NCI-H1092 (cell line): ENCODE measurements at places on chromosomes 11 and 22.

GRCh38 chr11:17544181-17544622, at the start of gene USH1C:
Gene USH1C, minus strand, starts transcription at chr11:17544416. Its CDS starts 109 bp downstream, at chr11:17544307.
- DNase-seq: no peak

- no peak for DNase-seq
Measured at GRCh38 chr11:85955531-85955930, 100.3 kb downstream of the CCDC83 start.

DNA sequence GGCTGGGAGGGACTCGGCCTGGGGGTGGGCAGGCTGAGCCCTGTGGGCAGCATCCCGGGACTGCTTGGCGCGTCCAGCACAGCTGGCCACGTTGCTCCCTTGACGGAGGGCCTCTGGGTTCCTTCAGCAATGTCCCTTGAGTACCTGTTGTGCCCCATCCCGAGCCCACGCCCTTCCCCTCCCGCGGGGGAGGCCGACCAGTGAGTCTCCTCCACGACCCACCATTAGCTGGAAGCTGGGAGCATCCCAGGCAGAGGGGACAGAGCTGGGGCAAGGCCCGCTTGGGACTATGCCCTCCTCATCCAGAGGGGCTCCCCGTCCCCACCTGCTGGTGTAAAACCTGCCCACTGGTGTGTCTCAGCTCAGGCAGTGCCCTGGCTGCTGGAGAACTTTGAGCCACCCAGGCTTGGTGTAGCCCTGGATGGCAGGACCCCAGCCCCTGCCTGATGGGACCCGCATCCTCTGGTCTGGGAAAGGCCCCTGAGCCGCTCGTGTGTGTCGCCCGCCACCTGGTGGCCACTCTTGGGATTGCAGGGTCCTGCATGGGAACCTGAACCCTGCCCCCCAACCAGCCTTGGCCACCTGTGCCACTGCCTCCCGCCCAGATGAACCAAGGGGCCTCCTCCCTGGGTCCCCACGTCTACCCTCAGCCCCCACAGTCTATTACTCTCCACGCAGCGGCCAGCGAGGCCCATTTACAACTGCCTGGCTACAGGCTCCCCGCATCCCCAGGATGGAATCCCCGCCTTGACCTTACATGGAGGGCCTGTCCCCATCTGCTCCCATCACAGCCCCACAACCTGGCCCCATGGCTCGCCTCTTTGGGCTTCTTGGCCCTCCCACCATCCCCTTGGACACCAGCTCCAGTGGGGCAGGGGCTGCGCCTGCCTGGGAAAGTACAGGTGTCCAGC, 16.6 kb upstream of the ARHGAP8 start:
- DNase-seq: no peak

DNA sequence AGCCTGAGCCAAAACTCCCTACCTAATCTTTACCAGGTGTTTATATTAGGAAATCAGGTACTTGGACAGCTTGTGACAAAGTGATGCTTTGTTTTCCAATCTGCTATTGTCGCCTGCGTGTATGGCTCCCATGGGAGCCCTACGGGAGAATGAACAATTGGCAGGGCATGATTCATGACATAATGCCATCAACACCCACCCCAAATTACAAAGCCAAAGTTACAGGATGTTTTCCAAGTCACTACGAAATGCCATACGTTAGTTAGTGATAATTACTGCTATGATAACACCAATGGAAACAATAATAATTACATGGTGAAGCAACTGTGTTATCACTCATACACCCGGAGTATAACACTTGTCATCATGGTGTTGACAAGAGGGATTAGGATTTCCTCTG, 226.4 kb downstream of the FAM181B start:
- no peak for DNase-seq

- DNase-seq: no peak
Measured at GRCh38 chr11:2924381-2924780, 4.8 kb downstream of the PHLDA2 start.

DNA sequence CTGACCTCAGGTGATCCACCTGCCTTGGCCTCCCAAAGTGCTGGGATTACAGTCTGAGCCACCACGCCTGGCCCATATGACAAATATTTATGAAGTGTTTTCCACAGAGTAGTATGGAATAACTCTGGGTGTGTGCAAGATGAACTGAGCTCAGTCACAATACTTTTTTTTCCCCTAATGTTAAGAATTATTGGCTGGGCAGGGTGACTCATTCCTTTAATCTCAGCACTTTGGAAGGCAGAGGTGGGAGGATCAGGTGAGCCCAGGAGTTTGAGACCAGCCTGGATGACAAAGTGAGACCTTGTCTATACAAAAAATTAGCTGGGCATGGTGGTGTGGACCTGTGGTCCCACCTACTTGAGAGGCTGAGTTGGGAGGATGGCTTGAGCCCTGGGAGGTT, 6.4 kb downstream of the PTPRJ start:
- DNase-seq: no peak

DNA sequence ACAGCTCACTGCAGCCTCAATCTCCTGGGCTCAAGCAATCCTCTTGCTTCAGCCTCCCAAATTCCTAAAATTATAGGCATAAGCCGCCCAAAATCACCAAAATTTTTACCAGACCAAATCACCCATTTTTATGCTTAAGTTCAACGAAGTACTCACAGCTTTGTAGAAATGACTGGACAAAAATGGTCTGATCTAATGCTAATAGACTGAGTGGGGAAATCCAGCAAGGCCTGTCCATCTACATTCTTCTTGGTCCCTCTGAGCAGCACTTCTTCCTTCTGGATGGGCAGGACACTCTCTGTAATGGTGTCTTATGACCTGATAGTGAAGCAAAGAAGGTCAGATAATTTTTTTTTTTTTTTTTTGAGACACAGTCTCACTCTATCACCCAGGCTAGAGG, 18.7 kb upstream of the OR6X1 start:
- DNase-seq: no peak

DNA sequence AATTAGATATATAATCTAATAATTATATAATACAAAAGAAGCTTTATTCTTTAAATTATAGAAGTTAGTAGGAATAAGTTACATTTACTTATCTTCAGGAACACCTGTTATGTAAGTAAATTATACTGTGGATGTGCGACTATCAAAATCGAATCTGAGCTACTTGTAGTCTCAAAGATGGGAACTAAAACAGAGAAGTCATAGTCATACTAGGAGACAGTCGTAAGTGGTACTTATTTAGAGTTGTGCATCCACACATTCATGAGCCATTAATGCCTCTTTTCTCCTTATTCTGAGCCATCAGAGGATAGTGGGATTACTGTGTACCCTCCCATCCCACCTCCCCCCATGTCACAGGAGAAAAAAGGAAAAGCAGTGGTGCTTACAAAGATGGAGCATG, 114.4 kb downstream of the CADM1 start:
- no peak for DNase-seq

- no peak for DNase-seq
Measured at GRCh38 chr11:32034680-32035079, 56.2 kb upstream of the RCN1 start.

GRCh38 chr11:71446942-71447688, 1.1 kb downstream of the DHCR7 start:
- DNase-seq: no peak

DNA sequence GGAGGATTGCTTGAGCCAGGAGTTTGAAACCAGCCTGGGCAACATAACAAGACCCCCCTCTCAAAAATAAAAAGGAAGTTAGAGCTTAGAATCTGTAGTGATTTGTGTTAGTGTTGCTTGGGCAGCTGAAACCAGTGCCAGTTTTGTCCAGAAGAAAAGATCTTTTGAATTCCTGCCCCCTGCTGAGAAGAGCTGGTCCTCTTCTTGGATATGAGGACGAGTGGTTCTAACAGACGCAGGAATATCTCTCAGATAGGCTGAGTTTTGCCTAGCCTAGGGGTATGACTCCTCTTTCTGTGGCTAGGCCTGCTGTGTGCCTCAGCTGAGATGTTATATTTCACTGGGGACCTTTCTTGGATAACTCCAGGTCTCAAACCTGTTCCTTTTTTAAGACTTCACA, 102.8 kb downstream of the STIM1 start:
- no peak for DNase-seq

GRCh38 chr11:118910309-118911112, 15.2 kb downstream of the BCL9L start:
- DNase-seq: no peak

DNA sequence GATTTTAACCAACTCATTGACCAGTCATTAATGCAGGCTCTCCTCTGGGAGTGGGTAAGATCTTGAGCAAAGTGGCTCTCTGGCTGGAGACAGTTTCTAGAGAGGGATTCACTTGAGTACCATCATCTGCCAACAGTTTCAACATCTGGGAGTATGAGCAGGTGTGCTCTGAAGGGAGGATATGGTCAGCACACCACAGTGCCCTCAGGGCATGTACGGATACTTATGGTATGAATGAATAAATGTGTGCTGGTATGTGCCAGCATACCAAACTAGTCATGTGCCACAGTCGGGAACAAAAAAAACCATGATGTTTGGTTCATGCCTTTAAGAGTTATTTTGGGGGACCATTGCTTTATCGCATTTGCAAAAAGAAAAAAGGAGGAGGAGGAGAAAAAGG, 1197.5 kb upstream of the TENM4 start:
- no peak for DNase-seq

GRCh38 chr11:70568035-70568813, 169.9 kb downstream of the CTTN start:
- no peak for DNase-seq

- no peak for DNase-seq
Measured at GRCh38 chr11:88352139-88352538, 14.6 kb upstream of the CTSC start.

DNA sequence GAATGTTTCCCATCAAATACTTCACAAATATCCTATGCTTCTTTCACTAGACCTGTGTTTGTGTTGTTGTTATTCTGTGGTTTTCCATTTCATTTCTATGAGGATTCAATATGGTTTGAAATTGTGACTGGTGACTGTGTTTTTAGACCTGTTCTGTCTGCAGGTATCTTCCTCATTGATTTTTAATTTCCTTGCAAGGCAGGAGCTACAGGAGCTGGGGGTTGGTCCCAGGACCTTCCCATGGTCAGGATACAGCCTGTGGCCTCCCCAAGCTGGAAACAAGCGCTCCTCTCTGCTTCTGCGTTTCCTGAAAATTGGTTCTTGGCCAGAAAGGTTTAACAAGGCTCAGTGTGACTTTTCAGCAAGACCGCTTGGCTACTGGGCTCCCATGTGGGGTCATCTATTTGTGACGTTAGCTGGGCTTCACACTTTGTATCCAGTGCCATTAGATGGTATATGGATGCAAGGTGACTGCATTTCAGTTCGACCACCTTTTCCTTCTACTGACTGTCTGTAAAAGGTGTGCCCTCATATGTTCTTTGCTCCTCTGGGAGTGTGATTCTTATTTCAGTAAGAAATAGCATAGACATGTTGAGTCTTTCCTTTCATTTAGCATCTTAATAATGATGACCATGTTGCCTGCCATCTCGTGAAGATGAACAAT, 21.5 kb downstream of the IGLL5 start:
- no peak for DNase-seq

DNA sequence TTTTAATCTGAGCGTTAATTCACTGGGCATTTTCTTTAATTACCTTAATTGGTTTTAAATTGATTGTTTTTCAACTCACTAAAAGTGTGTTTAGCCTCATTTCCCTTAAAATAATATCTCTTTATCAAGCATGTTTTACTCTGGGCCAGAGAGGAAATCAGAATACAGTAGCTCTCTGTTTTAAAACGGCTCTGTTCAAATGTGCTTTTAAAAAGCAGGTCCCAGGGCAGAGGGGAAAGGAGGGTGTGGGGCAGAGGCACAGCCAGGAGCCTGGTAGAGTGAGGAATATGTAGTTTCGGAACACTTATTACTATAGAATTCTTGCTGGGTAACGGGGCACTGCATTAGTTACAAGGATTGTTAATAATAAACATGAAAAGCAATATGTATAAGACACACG, 47.6 kb downstream of the FBXO7 start:
- DNase-seq: no peak

DNA sequence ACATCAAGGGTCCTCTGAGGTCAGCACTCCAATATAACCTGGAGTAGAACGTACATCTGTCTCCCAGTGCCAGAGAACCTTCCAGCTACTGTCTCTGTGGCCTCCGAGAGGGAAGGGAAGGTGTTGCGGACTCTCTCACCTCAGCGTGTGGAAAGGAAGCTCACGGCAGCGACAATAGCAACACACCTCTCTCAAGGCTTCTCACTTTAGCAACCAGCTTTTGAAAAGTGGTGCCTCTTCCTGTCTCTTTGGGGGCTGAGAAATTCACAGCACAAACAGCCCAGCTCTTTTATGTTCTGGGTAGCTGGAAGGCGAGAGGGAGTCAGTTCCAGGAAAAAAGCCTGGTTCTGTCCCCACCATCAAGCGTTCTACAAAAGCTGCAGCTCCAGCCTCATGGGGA, 156.9 kb upstream of the TBCEL start:
- no peak for DNase-seq

- no peak for DNase-seq
Measured at GRCh38 chr11:130128626-130129025, 31.0 kb upstream of the ST14 start.

GRCh38 chr11:72524711-72525110, 90.4 kb upstream of the CLPB start:
- no peak for DNase-seq

DNA sequence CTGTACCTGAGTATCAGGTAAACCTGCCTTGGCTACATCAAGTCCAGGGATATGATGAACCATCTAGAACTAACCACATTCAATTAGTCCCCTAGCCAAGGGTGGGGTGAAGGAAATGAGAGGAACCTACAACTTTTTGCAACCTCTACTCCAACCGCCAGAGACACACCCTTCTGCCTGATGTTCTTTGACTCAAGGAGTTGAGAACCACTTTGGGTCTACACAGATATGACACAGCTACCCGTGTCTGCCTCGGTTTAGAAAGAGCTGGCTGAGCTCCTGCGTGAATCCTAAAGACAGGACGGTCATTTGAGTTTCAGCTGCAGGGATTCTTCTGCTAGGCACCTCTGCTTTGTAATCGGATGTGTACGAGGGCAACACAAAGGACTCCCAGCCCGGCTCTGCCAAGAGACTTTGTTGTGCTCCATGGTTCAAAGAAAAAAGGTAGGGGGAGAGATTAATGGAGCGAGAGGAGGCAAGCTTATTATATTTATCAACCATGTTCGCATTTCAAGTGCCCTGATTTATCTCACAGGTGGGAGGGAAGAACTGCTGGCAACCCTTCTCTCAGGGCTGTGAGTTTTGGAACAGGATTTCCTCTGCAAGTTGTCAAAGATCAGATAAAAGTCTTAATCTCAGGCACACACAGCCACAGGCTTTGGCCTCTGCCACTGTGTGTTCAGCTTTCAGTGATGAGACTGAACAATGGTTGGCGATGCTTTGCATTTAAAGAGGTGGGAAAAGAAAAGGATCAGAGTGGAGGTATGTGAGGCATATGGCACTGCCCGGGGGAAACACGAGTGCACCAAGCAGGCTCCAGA, 35.1 kb downstream of the FLI1 start:
- DNase-seq: no peak

- no peak for DNase-seq
Measured at GRCh38 chr11:126337474-126338241, 17.8 kb upstream of the ST3GAL4 start.

DNA sequence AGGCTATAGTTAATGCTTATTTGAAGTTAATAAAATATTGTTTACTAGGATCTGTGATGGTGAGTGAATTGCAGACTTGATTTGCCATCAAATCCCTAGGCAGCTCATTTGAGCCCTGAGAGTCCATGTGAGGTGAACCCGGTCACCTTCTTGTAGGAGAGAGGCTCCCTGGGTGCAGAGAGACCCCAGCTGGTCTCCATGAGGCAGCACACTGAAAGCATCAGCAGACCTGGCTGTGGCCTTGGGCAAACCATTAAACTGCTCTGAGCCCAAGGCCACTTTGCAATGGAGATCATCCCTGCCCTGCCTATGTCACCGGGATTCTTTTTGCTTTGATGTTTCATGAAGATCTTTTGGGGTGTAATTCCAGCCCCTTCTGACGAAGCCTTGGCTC, 125.2 kb downstream of the MICAL2 start:
- no peak for DNase-seq
